NCI-H1436 treated with DMSO at 0.1 percent for 48 hours (cell line): ENCODE measurements at places on chromosomes 3 and 15.
A peak's percentile ranks its signal among the peaks of the same experiment; 100 is the strongest.

DNA sequence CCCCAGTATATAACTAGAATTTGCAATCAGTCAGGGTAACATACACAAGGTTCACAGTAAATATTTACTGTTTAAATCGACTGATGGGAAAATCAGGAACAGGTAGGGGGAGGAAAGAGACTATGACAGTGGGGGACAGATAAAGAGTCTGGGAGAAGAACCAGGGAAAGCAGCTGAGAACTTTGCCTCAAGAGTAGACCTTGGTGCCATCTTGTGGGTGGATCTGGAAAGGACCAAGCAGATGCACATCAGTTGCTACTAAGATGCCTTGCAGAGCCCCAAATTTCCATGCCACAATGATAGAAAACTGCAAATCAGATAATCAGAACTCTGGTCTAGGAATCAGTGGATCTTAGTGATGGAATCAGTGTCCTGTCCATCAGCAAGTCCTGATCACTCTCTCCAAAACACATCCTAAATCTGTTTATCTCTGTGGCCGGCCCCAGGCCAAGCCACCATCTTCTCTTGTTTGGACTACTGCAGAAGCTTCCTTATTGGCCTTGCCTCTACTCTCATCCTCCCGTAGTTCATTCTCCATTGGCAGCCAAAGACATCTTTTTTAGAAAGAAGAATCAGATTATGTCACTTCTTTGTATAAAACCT lies 62.7 kb downstream of the PDE8A start:
- DNase-seq = no peak

- no peak for DNase-seq
Measured at GRCh38 chr3:138670407-138670806, 61.8 kb downstream of the FAIM start.

DNA sequence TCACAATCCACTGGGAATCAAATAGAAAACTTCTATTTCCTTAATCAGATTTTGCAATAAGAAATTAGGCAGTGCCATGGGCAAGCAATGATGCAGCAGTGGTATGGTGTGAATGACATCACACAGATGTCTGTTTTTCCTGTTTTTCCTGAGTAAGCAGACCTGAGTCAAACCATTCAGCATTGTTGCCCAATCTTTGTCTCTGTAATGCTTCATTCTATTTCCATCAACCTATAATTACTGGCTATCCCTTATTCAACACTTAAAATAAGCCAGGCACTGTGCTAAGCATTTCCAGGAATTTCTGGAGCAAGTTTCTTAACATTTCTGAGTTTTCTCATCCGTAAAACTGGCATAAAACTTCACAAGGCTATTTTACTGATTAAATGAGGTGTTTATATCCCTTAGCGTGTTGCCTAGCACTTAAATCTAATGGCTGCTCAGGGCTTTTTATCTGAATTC lies 11.3 kb upstream of the OXSR1 start:
- DNase-seq = no peak

DNA sequence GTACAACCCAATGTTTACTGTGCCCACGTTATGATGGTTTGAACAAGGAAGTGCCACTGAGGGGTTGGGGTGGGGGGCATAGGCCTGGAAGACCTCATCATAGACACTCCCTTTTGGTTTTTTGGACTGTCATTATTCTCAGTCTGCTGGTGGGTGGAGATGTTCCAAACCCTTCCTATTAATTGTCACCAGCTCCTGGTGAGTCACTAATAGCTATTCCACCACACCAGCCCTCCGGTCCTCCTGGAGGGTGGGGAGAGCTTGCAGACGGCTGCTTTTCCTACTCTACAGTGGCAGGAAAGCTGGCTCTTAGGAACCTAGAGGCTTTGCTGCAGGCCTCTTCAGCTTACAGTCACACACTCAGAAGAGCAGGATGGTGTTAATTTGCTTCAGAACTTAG lies 9.0 kb upstream of the COPG1 start:
- no peak for DNase-seq

- no peak for DNase-seq
Measured at GRCh38 chr15:99014803-99015697, 7.5 kb upstream of the PGPEP1L start.

GRCh38 chr15:91508633-91509032 lies 344.9 kb upstream of the SLCO3A1 start:
- no peak for DNase-seq

GRCh38 chr3:10021856-10022775 lies 4.1 kb upstream of the FANCD2 start:
- DNase-seq = no peak

GRCh38 chr3:143298380-143298779 lies 178.8 kb downstream of the CHST2 start:
- no peak for DNase-seq

GRCh38 chr15:60720493-60721256 lies 241.7 kb upstream of the ICE2 start:
- DNase-seq = no peak

- no peak for DNase-seq
Measured at GRCh38 chr15:100727291-100727851, 125.0 kb downstream of the ASB7 start.

DNA sequence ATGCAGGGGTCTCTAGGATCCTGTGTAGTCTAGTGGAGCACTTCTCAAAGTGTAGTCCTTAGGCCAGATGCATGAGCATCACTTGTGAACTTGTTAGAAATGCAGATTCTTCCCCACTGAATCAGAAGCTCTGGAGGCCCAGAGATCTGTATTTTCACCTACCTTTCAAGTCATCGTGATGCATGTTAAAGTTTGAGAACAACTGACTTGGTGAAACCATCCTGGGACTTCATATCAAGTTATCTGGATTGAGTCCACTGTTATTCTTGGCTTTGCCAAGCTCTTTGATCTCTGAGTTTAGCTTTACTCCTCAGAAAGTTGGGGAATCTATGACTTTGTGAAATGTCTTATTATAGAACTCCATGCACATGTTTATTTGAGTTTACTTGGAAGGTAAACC lies 78.5 kb downstream of the ARNT2 start:
- no peak for DNase-seq

DNA sequence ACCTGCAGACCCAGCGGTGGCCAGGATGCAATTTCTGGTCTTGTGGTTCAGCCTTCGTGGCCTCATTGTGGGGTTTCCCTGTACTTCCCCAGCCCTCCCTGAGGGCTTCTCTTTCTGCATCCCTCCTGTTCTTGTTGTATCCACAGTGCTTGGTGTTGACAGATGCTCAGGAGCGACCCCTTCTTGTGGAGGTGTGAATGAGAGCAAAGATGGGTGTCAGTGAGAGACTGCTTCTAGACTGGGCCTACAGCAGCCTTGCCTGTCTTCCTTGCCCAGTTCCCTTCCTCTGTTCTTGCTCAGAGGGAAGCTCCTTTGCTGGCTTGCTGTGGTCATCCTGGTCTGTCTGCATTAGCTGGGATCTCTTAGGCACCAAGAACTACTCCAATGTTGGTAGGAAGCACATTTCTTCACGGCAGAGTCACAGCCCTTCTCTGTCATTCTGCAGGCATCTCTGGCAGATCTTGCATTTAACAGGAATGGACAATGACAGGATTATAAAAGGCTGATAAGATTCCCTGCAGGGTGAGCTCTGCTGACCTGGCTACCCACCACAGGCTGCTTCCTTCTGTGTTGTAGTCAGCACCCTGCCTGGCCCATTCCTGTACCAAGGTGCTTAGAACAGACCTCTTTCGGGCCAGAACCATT lies 317.8 kb upstream of the C2CD4B start:
- no peak for DNase-seq

GRCh38 chr15:64288577-64288976 lies 67.4 kb downstream of the CSNK1G1 start:
- no peak for DNase-seq

GRCh38 chr3:170355738-170356595 lies 1.5 kb upstream of the SKIL start:
- DNase-seq = no peak

- DNase-seq = no peak
Measured at GRCh38 chr15:33160581-33161165, 33.8 kb downstream of the FMN1 start.

DNA sequence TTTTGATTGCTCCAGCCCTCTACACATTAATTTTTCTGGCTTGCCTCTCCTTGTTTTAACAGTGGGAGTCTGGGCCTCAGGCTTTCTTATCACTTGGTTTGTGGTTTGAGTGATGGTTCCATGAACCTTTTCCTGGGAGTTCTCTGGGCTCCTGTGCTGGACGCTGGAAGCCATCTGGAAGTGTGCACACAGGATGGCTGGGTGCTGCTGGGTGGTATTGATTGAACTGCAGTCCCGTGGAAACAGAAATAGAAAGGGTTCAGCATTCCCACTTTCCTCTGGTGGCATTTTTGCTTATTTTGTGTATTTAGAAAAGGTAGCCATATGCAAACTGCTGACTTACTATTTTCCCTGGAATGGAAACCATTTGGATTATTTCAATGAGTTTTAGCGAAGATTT lies 25.6 kb downstream of the MITF start:
- no peak for DNase-seq

DNA sequence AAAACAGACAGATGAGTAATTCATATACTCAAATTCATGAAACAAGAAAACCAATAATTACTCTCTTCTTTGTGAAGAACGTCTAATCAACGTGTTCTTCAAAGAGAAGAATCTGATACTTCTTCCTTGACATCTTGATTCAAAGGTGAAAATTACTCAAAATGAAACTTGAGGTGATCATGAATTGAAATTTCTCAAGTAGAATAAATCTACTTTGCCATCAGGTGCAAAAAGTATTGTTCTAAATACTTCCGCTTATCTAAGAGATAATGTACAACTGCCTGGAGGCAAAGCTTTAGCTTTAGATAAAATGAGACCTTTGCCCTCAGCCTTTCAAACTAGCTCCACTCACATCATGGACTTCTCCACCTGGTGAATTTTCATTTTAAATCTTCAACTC lies 13.9 kb upstream of the XXYLT1 start:
- no peak for DNase-seq

DNA sequence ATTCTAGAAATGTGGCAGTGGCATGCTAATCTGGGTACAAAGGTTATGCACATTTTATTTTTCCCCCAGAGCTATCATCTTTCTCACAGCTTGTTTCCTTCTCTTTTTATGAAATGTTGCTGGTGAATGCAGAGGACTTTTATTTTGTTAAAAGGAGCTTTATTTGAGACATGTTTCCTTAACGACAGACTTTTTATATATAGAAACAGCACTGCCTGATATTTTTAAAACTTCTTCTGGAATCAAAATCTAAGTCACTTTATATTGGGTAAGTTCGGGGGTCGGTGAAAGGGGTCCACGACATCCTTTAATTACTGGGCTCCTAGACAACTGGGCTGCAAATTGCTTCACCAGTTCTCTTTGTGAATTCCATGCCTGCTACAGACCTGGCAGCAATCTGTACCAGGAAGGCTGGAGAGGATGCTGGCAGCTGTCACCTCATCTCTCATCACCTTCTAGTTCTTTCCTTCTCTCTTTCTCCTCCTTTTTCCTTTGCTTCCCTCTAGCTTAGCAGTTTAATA lies 464.7 kb downstream of the PDCD6IP start:
- DNase-seq = no peak

DNA sequence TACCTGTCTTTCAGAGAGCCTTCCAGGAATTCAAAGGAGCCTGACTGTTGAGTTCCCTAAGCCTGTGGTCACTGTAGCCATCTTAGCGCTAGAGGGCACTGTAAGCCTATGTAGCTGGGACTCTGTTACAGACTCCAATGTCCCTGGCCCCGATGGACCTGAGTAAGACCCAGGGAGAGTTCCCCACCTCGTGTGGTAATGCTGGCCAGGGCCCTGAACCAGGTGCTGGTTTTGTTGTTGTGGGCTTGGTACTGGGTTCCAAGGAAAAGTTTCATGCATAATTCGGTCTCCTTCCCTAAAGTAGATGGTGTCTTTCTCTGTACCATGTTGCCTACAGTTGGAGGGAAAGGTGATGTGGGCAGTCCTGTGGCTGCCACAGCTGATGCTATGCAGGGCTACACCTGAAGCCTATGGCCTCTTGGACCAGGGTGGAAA lies 32.4 kb downstream of the CDAN1 start:
- no peak for DNase-seq

- no peak for DNase-seq
Measured at GRCh38 chr15:35181538-35181937, 96.4 kb upstream of the NANOGP8 start.

DNA sequence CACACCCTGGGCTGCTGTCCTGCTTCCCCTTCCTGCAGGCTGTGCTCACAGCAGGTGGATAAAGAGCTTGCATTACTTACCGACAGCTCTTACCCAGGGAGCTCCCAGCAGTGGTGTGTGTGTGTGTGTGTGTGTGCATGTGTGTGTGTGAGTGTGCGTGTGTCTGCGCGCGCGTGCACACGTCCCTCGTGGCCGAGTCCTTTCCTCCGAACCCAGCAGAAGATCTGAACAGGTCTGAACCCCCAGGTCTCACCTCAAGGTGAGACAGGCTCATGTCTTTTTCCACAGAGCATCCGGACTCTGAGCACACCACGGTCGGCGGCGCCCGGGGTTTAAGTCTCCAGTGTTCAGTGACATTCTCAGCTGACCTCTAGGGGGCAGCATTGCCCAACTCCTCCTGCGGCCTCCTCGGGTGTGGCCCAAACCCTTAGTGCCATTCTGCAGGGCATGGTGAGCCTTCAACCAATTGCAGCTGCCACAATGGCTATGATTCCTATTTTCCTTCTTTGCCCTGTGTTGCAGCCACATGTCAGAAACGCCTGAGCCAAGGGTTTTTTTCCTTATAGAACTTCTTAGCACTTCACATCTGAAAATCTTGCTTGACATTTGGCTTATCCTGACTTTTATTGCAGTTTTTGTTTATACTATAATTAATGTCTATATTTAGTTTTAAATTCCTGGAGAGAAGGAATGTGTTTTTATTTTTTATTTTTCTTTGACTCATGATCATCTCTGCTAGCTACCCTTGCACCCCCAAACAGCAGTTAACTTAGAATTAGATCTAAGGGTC lies 64.1 kb upstream of the KLHL25 start:
- DNase-seq = peak; percentile 4

DNA sequence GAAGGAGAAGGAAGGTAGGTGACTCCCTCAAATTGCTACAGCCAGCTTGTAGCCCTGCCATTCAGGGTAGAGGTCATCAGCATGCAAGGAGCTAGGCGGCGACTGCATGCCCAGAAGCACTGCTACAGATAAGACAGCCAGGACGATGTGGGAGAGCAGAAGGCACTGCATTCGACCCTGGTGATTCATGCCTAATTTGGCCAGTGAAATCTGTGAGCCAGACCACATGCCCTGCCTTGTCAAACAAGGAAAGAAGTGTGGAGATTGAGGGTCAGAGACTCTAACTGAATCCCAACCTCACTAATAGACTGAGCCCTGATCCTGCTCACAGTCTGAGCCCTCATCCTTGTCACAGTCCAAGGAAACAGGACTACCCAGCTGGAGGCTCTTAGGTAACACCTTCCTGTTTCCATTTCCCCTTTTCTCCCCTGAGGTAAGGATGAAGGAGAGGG lies 86.6 kb downstream of the LINGO1 start:
- no peak for DNase-seq

GRCh38 chr3:117035745-117036144 lies 326.2 kb downstream of the TUSC7 start:
- DNase-seq = no peak

GRCh38 chr3:134682196-134682880 lies 31.5 kb upstream of the KY start:
- no peak for DNase-seq
